CD4-positive, alpha-beta T cell treated with Interleukin-4 for 4 hours (primary cell): ENCODE measurements at places on chromosomes 2 and 18.

GRCh38 chr2:240355962-240356361, 79.5 kb upstream of the GPC1 start:
- no peak for DNase-seq

- no peak for DNase-seq
Measured at GRCh38 chr2:78147466-78147865, 625.3 kb upstream of the LRRTM4 start.

GRCh38 chr18:45197526-45197970, 417.7 kb upstream of the SLC14A2 start:
- no peak for DNase-seq

DNA sequence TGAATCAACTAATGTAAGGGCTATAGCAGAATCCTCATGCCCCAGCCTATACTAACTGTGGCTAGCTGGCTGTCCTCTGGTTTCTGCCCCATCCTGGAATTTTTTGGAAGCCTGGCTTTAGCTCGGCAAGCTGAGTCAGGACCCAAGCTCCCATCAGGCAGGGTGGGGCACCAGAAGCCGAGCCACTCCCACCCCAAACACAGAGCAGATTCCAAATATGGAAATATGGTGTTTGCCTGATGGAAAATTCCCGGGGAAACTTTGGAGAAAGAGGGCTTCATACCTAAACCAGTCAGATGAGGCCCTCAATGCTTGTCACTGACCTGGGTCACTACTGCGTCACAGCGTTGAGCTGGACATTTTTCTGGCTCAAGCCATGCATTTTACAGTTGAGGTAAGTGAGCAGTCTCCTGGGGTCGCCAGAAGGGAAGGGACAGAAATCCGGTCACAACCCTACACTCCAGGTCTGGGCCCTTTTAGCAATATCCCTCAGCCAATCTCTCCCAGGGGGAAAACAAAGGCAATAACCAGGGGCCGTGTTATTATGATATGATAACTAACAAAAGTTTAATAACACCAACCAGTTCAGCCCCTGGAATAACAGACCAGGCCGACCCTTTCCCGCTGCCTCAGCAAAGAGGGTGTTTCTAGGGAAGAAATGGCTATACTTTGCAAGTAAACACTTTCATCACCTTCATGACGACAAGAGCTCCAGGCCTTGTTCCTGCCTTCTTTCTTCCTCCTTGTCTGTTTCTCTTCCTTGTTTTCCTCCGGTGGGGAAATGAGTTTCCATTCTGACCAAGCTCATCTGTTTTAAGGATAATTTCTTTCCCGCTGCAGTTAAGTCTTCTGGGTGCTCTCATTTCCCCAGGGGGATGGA, 37.7 kb downstream of the PSD4 start:
- DNase-seq: no peak
